ENCODE measurements at places on chromosomes 2 and 18.

DNA sequence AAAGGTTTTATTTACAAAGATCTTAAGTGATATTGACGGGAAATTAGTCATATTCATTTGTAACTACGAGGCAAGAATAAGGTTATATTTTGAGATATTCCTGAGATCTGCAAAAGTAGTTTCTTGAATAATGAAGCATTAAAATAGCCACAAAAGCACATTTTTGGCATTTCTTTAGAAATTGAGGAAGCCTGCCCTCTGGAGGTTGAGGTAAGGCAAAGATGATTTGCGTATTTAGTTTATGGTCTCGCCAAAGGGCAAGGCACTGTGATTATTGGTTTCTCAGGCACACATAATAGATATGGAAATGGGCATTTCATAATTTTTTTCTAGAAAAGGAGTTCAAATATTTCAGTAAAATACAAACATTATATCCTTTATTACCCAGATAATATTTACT, 143.7 kb upstream of the RPRM start:
- no peak for DNase-seq

GRCh38 chr2:96470109-96470508, 35.0 kb downstream of the NEURL3 start:
- no peak for DNase-seq

- DNase-seq, result no peak
Measured at GRCh38 chr2:212022966-212023365, 515.6 kb downstream of the ERBB4 start.

GRCh38 chr18:45962461-45962860, 4.7 kb downstream of the EPG5 start:
- peak; percentile 94 for DNase-seq

- peak; percentile 71 for DNase-seq
Measured at GRCh38 chr2:240916571-240917008, 10.5 kb downstream of the CROCC2 start.

DNA sequence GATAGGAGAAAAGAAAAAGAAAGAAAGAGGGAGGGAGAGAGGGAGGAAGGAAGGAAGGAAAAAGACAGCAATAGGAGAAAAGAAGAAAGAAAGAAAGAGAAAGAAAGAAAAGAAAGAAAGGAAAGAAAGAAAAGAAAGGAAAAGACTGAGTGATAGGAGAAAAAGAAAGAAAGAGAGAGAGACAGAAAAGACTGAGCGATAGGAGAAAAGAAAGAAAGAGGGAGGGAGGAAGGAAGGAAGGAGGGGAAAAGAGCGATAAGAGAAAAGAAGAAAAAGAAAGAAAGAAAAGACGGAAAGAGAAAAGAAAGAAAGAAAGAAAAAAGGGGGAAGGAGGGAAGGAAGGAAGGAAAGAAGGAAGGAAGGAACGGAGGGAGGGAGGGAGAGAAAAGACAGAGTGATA, 216.7 kb downstream of the DOK6 start:
- DNase-seq, result no peak

DNA sequence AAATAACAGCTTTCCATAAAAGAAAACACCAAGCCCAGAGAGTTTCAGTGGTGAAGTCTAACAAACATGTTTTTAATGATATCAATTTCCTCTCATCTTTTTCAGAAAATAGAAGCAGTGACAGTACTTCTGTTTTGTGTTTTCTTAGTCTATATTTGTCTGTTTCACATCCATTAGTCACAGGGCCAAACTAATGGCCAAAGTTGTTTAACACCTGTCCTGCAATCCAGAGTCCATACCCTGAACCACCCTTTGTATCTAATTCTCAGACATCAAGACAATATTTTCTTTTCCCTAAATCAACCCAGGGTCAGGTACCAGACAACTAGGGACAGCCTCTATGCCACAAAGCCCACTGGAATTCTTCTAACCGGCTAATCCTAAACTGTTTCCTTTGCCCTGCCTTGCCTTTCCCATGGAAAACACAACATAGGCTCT, 25.9 kb downstream of the TMSB10 start:
- no peak for DNase-seq

DNA sequence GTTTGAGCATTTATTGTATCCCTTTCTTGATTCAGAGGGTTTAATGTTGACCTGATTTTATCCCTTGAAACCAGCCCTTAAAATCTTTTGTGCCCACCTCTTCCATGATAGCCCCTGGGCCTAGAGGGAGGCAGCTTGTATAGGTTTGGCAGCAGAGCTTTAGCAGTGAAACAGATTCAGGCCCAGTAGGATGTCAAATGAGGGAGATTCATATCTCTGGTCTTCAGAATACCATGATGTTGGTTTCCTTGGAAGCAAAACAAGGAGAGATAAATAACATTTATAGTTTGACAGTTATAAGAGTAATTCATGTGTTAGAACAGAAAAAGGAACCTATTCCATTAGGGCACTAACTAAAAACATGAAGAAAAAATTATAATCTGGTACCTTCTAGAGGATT, 649.2 kb downstream of the METTL4 start:
- no peak for DNase-seq

GRCh38 chr2:96507957-96508520, 2.9 kb upstream of the NEURL3 start:
- DNase-seq, result peak; percentile 73

- DNase-seq, result peak; percentile 94
Measured at GRCh38 chr18:48929941-48930713, 20.6 kb downstream of the SMAD7 start.

DNA sequence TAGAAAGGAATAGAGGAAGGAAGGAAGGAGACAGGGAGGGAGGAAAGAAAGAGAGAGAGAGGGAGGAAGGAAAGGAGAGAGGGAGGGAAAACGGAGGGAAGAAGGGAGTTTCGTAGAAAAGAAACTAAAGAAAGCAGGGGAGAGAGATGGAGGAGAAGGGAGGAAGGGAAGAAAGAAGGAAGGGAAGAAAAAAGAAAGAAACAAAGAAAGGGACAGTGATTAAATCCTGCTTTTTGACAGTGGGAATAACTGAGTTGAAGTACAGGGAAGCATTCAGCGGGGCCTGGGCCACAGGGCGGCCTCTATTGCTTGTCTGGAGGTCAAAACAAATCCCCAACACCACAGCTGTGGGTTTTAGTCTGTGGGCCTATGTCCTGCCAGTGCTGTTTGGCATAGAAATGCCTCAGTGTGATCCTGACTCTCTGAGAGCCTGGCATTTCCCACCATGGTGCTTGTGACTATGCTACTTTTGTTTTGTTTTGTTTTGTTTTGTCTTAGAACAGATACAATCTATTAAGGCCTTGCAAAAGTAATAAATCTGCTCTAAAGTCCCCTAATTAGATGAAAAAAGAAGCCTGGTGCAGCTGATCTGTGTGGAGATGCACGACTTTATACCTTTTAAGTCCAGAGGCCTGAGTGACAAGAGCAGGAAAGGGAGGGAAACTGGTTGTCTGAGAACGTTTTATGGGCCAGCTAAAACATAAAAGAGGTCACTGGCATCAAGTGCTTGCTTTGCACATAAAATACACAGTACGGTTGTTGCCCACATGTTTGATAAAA, 40.0 kb downstream of the IL1RL2 start:
- no peak for DNase-seq

DNA sequence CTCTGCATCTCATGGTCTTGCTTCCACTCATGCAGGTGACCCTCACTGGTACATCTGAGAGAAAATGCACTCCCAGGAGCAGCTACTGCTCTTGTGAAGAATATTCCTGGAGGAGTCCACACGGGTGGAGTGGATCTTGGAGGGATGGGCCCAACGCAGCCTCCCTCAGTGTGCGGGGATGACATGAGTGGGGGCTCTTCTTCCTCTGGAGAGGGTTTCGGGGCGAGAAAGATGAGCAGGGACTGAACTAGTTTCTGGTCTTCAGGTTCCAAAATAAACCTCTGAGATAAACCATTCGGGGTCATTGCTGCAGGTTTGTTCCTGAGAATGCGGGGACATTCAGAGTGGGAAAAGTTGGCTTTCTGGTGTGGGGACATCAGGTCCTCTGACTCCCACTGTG, 39.1 kb downstream of the COPS8 start:
- DNase-seq, result no peak

DNA sequence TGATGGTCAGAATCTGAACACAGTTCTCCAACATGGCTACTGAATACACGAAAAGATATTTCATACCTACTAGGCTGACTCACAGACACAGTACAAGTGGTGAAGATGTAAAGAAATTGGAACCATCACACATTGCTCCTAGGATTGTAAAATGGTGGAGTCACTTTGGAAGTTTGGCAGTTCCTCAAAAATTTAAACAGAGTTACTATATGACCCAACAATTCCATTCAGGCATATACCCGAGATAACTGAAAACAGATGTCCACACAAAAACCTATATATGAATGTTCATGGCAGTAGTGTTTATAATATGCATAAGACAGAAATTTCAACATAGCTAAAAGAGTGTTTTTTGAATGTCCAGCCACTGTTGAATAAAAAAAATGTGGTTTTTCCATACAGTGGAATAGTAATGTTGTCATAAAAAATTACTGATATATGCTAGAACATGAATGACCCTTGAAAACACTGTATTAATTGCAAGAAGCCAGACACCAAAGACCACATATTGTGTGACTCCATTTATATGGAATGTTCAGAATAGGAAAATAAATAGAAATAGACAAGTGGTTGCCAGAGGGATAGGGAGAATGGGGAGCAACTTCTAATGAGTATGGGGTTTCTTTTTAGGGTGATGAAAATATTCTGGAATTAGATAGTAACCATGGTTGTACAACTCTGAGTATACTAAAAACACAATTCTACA, 10.1 kb downstream of the RMP24 start:
- DNase-seq, result no peak

DNA sequence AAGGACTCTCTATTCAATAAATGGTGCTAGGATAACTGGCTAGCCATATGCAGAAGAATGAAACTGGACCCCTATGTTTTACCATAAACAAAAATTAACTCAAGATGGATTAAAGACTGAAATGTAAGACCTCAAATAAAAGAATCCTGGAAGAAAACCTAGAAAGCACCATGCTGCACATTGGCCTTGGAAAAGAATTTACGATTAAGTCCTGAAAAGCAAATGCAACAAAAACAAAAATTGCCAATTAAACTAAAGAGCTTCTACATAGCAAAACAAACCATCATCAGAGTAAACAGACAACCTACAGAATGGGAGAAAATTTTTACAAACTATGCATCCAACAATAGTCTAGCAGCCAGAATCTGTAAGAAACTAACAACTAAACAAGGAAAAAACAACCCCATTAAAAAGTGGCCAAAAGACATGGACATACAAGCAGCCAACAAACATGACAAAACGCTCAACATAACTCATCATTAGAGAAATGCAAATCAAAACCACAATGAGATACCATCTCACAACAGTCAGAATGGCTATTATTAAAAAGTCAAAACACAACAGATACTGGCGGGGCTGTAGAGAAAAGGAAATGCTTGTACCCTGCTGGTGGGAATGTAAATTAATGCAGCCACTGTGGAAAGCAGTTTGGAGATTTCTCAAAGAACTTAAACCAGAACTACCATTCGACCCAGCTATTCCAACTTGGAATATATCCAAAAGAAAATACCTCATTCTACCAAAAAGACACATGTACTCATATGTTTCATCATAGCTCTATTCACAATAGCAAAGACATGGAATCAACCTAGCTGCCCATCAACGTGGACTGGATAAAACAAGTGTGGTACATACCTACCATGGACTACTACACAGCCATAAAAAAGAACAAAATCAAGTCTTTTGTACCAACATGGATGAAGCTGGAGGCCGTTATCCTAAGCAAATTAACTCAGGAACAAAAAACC, 30.6 kb downstream of the SEPTIN10 start:
- DNase-seq, result no peak

- no peak for DNase-seq
Measured at GRCh38 chr18:67581178-67581577, 64.7 kb upstream of the DSEL start.

DNA sequence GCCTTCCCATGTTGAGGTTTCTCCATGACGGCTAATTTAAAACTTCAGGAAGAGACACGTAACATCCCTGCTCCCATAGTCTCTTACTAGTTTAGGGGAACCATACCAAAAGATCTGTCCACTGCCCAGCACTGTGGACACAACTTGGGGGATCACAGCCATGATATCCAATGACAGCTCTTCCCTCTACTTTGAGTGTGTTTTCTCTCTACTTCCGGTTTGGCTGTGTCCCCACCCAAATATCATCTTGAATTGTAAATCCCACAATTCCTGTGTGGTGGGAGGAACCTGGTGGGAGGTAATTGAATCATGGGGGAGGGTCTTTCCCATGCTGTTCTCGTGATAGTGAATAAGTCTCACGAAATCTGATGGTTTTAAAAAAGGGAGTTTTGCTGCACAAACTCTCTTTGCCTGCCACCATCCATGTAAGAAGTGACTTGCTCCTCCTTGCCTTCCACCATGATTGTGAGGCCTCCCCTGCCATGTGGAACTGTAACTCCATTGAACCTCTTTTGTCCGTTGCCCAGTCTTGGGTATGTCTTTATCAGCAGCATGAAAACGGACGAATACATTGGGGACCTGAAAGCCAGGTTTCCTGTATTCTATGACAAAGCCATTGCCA, 1.6 kb upstream of the MGAT4A start:
- DNase-seq, result no peak

- DNase-seq, result peak; percentile 43
Measured at GRCh38 chr2:19899985-19900930, 1.5 kb downstream of the TTC32 start.

GRCh38 chr18:13530879-13531387, 195.4 kb downstream of the FAM210A start:
- DNase-seq, result peak; percentile 52

GRCh38 chr2:6065703-6066102, 373.5 kb downstream of the SOX11 start:
- no peak for DNase-seq

GRCh38 chr2:105373895-105374401, 24.9 kb downstream of the FHL2 start:
- DNase-seq, result no peak

GRCh38 chr2:173734797-173735196, 230.4 kb downstream of the SP3 start:
- no peak for DNase-seq

DNA sequence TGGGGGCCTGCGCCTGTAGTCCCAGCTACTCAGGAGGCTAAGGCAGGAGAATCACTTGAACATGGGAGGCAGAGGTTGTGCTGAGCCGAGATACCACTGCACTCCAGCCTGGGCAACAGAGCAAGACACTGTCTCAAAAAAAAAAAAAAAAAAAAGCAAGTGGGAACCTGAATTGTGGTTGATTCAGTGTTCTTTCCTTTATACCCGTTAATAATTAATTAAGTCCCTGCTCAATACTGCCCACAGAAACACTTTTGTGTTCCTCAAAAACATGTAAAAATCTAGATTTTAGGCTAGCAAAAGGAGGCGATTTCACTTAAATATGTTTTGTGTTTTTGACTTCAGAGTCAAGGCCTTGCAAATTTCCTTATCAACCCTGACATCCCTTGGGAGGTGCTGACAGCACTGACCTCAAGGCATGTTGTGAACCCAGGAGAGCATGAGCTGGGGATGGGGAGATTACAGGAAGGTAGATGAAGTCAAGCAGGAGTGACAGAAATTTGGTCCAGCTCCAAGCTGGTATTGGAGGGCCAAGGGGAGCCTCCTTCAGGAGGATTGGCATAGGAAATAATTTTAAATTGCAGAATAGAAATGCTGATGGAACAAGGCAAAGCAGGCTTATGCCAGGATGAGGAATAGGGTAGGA, 89.0 kb upstream of the PNPT1 start:
- DNase-seq, result peak; percentile 39

Data from kidney tubule cell (primary cell).